ENCODE measurements at places on chromosomes 7 and 10. TPM values are rescaled to one million over a fixed set of nuclear protein-coding genes. Genes with fewer than 3 reads are reported as not detected.

GRCh38 chr10:18293536-18294510 is 153.6 kb downstream of the CACNB2 start:
- DNase-seq, result no peak

DNA sequence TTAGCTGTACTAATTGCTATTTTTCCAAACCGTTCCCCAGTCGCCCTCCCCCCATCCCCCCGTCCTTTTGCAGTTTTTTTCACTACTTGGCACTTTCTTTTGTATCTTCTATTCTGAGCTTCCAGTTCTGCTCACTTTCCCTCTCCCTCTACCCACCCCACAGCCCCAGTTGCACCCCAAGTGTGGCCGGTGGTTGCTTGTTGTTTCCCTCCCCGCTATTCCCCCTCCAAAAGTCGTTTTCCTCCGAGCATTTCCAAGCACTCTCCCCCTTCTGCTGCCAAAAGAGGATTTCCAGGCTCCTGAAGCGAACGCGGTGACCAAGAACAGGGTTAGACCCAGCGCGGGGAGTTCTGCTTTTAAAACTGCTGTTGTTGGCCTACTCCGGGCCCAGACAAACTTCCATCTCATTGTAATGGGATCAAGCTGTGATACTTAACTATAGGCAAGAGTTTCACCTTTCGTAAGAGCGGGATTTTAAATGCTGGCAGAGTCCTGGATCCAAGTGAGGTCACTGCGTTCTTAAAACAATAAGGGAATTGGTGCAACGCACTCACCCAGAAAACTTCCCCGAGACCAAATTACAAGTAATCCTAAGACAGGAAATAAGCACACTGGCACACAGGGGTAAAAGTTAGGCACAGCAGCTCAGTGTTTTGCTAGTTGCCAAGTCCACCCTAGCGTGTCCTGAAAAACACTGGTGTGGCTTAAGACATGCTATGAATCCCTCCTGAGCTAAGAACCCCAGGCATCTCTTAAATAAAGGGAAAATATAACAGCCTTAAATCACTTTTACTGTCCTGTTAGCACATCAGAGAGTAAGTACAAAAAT is 1.5 kb upstream of the RGS10 start:
- peak; percentile 63 for DNase-seq

DNA sequence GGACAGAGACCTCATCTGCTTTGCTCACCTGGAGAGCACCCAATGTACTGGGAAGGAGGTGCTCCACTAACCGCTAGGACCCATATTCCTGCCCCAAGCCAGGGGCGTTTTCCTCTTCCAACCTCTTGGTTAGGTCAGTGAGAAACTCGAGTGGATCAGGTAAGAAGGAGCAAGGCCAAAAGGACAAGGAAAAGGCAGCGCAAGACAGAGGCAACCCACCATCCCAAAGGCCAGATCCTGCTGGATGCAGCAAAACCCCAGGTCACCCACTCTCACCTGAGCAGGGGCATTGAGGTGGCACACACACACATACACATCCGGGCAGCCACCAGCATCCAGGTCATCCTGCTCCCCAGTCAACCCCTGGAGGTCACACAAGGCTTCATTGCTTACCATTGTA is 105.1 kb downstream of the GRID1 start:
- no peak for DNase-seq

DNA sequence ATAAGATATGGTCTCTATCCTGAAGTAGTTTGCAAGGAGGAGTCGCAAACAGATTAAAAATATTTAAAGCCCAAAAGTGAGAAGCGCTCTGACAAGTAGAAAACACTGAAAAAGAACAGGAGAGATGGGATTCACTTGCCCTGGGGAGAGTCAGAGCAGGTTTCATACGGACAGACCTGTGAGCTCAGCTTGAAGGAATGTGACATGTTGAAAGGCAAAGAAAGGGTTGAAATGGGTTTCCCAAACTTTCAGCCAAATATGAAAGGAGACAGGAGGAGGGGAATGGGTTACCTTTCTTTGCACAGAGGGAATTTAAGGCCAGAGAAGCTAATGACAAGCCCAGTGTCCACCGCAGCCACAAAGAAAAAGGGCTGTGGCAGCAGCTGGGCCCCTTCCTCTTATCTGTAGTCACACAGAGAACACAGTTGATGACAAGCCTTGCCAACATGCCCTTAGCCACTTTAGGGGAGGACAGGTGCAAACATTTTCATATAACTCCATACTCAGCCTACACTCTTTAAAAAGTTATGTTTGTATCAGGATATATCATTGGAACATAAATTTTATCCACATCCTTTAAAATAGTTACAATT is 14.9 kb downstream of the HOXA1 start:
- peak; percentile 46 for DNase-seq

DNA sequence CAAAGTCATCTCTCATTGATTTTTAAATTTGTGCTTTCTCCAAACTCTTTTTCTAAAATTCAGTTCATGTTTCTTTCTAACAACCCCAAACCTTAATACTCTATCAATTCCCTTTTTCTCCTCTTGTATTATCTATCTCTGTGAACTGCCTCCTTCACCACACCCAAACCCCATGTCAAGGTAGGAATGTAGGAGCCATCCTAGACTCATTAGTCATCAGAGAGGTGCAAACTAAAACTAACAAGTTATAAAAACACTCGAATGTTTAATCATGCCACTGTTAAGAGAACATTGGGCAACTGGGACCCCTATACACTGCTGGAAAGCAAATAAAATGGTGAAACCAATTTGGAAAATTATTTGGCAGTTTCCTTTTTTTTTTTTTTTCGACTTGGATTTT is 533.8 kb upstream of the LRRN3 start:
- no peak for DNase-seq

- DNase-seq, result no peak
Measured at GRCh38 chr10:29804025-29804852, 169.5 kb upstream of the SVIL start.

DNA sequence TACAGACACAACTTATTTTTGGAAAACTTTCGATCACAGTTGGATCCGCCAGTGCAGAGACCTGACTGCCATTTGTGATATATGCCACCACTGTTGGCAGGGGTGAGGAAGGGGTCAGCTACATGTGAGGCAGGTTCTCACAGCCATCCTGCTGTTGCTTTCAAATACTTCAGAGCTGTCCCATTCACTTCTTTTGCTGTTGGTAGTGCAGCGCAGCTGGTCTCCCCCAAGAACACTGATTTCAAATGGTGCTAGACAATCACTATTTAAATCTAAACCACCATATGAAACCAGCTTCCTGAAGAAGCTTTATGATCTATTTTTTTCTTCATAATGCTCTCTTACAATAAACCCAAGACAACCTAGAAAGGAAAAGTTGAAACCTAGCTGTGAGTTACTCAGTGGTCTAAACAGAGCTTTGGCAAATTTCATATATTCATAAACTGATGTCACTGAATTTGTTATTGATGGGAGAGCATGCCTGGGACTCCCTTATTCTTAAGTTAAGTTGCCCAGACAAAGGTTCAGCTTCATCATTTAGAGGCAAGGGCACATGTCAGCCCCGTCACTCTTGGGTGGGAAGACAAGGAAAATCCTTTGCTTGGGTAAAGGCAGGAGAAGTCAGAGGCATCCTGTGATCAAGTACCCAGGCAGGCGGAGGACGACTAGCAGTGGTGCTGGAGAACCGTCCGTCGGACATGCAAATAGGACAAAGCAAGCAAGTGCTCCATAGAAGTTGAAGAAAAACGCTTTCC is 143.4 kb upstream of the KLF14 start:
- DNase-seq, result no peak

GRCh38 chr10:110036640-110037039 is 28.9 kb downstream of the ADD3 start:
- DNase-seq, result no peak

- no peak for DNase-seq
Measured at GRCh38 chr10:30917789-30918188, 113.9 kb downstream of the ZNF438 start.

- peak; percentile 35 for DNase-seq
Measured at GRCh38 chr7:152759949-152760853, 649 bp downstream of the ACTR3B start.

GRCh38 chr10:8378198-8378983 is 323.9 kb downstream of the GATA3 start:
- peak; percentile 15 for DNase-seq

GRCh38 chr10:8705415-8705814 is 650.9 kb downstream of the GATA3 start:
- no peak for DNase-seq

GRCh38 chr7:43112941-43113621 is 634 bp downstream of the HECW1 start:
- peak; percentile 85 for DNase-seq

Gene IFIT1B
- polyA plus RNA-seq, result 0.10 TPM

Gene CCL24
- polyA plus RNA-seq, result not detected
